H1 (cell line): ENCODE measurements at places on chromosomes 3 and 15. TPM values are rescaled to one million over a fixed set of nuclear protein-coding genes. Genes with fewer than 3 reads are reported as not detected.

Gene RLBP1
- not detected in 2 replicates for total RNA-seq

Gene ARGFX
- not detected in 2 replicates for total RNA-seq

Gene GATM
- 10.0 and 10.2 TPM in 2 replicates for total RNA-seq

Gene POPDC2
- total RNA-seq, result 0.19 and 0.65 TPM in 2 replicates

Gene HTR3E
- total RNA-seq, result not detected in 2 replicates

Gene CLCN2
- total RNA-seq, result 11.8 and 13.7 TPM in 2 replicates

Gene TLR9
- total RNA-seq, result not detected in 2 replicates

Gene CRYGS
- total RNA-seq, result 0.90 and 1.8 TPM in 2 replicates

Gene ANKUB1
- not detected in 2 replicates for total RNA-seq

Gene INSYN1
- total RNA-seq, result 10.2 and 13.1 TPM in 2 replicates

Gene CMTM7
- 30.6 and 33.3 TPM in 2 replicates for total RNA-seq

Gene PLA2G4E
- total RNA-seq, result not detected in 2 replicates

Gene FMN1
- total RNA-seq, result 2.9 and 3.7 TPM in 2 replicates

Gene TIMP4
- total RNA-seq, result 7.5 and 8.7 TPM in 2 replicates

Gene ZXDC
- 23.0 and 24.3 TPM in 2 replicates for total RNA-seq

Gene GOLGA6A
- 0.80 and 3.3 TPM in 2 replicates for total RNA-seq

Gene SLC35G2
- 4.7 and 5.2 TPM in 2 replicates for total RNA-seq

Gene MED12L
- 24.0 and 26.2 TPM in 2 replicates for total RNA-seq

Gene ANKRD34C
- total RNA-seq, result not detected in 2 replicates

Gene UBAP1L
- 1.3 and 1.7 TPM in 2 replicates for total RNA-seq

Gene LRRC3B
- 2.3 and 3.1 TPM in 2 replicates for total RNA-seq

Gene GPR156
- total RNA-seq, result 1.8 and 2.1 TPM in 2 replicates

Gene GPR27
- total RNA-seq, result 12.5 and 13.8 TPM in 2 replicates

Gene TEX55
- not detected in 2 replicates for total RNA-seq

Gene CLDN16
- not detected in 2 replicates for total RNA-seq

Gene ITIH4
- total RNA-seq, result 0.78 and 3.7 TPM in 2 replicates

Gene GOLGA8J
- total RNA-seq, result not detected in 2 replicates

Gene CD80
- not detected in 2 replicates for total RNA-seq

Gene C3orf20
- not detected in 2 replicates for total RNA-seq

Gene IL20RB
- total RNA-seq, result 1.6 and 2.6 TPM in 2 replicates

Gene SMCO1
- total RNA-seq, result not detected in 2 replicates

Gene SH2D7
- not detected in 2 replicates for total RNA-seq

Gene ZBBX
- total RNA-seq, result 0.84 and 1.0 TPM in 2 replicates

Gene ZNF770
- 121 and 143 TPM in 2 replicates for total RNA-seq

Gene DLL4
- 0.48 and 0.60 TPM in 2 replicates for total RNA-seq

Gene LDHAL6B
- total RNA-seq, result not detected in 2 replicates

Gene SGO1
- total RNA-seq, result 34.6 and 36.4 TPM in 2 replicates

Gene CHRNA7
- 7.5 and 9.1 TPM in 2 replicates for total RNA-seq
